Activated CD4-positive, CD25-positive, alpha-beta regulatory T cell treated with anti-CD3 and anti-CD28 coated beads, Interleukin-2, amount 50 U/mL, for 16 hours (primary cell): ENCODE measurements at places on chromosomes 1 and 21.

DNA sequence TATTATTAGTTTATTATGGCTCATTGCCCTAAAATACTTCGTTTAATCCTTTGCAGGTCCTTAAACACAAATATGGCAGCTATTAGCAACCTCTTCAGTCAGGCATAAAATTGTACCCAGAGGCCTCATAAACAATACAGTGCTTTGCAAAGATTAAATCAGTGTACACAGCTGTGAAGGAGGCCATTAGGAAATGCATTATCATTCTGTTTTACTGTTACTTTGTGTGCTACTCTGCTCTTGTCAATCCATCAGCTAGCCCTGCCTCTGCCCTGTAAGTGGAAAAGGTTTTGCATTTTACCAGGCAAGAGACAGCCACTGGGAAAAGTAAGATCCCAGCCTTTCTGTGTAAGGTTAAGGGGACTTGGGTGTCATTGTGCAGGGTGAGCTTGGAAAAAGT is 415.7 kb upstream of the DAB1 start:
- DNase-seq, result no peak

- no peak for DNase-seq
These were observed 21.1 kb downstream of the CLDN8 start for GRCh38 chr21:30194701-30195299.

DNA sequence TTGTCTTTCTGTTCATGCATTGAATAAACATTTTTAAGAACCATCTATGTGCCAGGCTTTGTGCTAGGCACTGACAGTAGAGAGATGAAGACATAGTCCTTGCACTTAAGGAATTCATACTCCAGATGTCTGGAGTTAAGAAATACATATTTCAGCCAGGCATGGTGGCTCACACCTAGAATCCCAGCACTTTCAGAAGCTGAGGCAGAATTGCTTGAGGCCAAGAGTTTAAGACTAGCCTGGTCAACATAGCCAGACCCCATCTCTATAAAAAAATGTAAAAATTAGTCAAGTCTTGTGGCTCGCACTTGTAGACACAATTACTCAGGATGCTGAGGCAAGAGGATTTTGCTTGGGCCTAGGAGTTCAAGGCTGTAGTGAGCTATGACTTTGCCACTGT is 18.6 kb upstream of the YTHDF2 start:
- no peak for DNase-seq

GRCh38 chr1:152495066-152495675 is 15.4 kb upstream of the LCE5A start:
- DNase-seq, result no peak

DNA sequence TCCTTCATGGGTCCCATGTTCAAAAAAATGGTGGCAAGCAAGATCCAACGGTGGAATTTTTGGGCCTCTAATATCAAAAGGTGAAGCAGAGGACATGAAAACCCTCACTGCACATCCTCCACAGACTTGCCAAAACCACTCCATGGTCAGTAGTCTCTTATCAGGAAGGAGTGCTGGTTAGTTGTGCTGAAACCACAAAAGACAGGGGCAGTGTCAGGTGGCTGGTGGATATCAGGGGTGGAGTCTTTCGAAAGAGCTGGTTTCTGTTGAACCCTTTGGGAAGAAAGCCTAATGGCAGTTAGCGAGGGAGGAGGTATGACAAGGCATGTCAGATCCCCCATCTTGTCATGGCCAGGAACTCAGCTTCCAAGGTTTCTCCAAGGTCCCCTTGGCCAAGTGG is 395.9 kb upstream of the CAMK1G start:
- no peak for DNase-seq

DNA sequence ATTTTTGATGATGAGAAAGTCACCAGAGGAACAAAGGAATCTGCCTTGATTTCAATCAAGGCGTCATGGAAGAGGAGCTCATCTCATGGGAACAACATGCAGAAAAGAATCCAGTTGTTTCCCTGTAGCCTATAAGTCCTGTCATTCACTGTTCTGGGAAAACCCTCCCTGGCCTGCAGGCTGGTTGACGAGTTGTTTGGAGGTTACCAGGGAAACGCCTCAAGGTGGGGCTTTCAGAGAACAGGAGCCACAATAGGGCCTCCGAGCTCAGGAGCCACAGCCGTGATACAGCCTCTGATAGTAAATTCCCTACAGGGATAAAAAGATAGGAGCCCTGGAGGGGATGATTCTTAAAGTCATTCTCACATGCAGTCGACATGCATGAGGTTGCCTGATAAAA is 135.2 kb downstream of the PSMG1 start:
- DNase-seq, result no peak

DNA sequence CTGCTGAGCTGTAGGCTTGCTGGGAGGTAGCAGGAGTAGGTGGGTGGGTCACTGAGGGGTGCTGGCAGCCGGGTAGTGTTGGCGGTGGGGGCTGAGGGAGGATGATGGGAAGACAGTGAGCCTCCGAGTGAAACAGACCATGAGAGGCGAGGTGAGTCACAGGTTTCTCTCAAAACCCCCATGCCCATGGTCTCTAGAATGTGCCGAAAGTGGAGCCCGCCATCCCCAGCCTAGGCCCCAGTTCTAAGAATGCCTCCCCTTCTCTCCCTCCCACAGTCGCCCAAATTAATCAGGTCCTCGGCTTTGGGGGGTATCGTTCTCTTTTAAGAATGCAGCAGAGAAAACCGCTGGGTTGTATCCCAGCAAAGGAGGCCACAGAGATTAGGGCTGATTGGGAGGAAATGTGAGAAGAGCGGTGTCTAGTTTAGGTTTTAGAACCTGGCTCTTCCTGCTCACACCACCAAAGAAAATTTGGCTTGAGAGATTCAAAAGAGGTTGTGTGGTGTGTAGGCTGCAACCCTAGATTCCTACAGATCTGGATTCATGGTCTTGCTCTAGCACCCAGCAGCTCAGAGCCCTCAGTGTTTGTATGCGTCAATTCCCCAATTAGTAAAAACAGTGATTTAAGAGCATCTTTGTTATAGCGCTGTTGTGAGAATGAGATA is 27.7 kb upstream of the IL19 start:
- DNase-seq, result no peak

- no peak for DNase-seq
These were observed 1.0 kb upstream of the LRRC38 start for GRCh38 chr1:13514821-13515220.

DNA sequence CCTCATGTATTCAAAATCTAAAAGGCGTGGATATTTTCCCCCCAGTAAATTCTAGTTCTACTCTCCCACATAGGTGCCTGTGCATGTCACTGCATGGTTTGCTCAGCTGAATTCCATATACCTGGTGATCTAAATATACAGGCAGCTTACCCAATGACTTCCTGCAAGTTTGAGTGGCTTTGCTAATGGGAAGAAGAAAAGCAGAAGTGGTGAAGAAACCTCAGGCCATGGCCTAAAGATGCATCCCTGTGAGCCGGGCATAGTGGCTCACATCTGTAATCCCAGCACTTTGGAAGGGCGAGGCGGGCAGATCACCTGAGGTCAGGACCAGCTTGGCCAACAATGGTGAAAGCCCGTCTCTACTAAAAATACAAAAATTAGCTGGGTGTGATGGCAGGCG is 11.5 kb downstream of the SLC44A3 start:
- DNase-seq, result no peak

DNA sequence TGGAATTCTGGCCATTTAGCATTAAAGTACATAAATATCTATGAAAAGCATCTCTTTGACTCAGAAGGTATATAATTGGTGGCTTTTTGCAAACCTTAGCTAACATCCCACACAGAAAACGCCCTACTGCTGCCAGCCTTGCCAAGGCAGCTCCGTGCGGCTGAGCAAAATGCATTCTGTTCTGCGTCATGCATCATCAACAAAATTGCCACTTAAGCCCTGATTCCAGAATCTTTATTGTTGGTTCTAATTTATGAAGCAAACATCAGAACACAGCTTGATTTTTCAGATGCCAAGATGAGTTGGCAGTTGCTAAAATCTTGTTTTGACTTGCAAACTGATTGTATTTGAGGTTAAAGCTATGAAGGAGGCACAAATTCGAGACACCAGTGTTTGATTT is 314.9 kb upstream of the DEPDC1 start:
- no peak for DNase-seq

GRCh38 chr1:46166521-46167462 is 8.1 kb upstream of the TSPAN1 start:
- DNase-seq, result no peak

DNA sequence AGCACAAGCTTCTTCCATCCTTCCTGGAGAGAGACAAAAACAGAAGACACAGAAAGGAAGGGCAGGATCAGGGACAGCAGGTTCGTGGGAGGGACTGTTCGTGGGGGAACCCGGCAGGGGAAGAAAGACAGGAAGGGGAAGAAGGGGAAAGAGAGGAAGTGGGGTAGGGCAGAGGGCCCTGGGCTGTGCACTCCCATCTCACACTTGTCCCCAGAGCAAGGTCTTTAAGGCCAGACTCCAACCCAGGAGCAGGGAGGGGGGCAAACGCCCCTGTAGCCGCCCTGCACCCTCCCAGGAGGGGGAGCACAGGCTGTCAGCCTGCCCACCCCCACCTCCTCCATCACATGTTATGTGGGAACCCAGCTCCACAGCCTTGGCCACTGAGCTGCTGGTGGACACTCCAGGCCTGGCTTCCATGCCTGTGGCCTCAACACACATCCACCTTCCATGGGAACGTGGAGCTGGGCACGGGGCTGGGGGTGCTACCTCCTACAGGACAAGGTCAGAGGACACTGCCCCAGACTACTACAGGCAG is 9.3 kb downstream of the SLC19A1 start:
- DNase-seq, result no peak

DNA sequence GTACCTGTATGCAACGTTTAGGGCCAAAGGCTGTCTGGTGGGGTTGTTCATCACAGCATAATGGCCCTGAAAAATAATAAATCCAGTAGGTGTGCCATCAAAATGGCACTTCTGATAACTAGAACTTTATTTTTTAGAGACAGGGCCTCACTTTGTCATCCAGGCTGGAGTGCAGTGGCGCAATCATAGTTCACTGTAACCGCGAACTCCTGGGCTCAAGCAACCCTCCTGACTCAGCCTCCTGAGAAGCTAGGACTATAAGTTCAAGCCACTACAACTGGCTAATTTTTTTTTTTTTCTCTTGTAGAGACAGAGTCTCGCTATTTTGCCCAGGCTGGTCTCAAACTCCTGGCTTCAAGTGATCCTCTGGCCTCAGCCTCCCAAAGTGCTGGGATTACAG is 4.7 kb downstream of the SNAPIN start:
- DNase-seq, result no peak

GRCh38 chr1:66267201-66267940 is 266.6 kb upstream of the SGIP1 start:
- DNase-seq, result no peak

- DNase-seq, result no peak
These were observed 47.0 kb upstream of the RAP1GAP start for GRCh38 chr1:21716169-21716568.

- DNase-seq, result no peak
These were observed 105.9 kb downstream of the ETS2 start for GRCh38 chr21:38911484-38912101.

DNA sequence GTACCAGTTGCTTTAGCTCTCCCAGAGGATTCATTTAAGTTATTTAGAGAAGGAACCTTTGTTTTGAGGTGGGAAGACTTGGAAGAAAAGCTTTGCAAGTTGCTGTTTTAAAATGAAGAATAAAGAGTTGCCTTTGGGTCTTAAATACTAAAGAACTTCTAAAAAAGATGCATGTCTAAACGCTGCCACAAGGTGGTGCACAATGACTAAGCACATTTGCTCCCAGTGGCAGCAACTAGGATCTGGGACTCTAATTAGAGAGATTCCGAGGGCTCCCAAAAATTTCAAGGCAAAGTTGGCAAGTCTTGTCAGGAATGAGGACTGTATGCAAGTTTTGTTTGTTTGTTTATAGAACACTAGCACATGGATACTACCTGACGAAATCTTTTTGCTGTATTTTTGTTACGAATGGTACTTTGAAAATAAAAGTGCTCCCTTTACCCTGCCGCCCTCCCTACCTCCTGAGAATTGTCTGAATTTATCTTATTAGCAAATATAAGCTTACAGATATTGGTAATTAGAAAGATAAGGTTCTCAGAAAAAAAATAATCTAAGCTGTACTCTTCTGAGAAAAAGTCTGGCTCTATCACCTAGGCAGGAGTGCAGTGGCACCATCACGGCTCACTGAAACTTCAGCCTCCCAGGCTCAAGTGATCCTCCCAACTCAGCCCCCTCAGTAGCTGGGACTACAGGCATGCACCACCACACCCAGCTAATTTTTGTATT is 121.8 kb downstream of the HFM1 start:
- peak; percentile 11 for DNase-seq

DNA sequence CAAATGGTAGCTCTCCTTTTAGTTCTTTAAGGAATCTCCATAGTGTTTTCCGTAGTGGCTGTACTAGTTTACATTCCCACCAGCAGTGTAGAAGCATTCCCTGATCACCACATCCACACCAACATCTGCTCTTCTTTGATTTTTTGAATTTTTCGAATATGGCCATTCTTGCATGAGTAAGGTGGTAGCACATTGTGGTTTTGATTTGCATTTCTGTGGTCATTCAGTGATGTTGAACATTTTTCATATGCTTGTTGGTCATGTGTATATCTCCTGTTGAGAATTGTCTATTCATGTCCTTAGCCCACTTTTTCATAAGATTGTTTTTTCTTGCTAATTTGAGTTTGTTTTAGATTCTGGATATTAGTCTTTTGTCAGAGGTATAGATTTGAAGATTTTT is 84.6 kb upstream of the B3GALT2 start:
- no peak for DNase-seq

DNA sequence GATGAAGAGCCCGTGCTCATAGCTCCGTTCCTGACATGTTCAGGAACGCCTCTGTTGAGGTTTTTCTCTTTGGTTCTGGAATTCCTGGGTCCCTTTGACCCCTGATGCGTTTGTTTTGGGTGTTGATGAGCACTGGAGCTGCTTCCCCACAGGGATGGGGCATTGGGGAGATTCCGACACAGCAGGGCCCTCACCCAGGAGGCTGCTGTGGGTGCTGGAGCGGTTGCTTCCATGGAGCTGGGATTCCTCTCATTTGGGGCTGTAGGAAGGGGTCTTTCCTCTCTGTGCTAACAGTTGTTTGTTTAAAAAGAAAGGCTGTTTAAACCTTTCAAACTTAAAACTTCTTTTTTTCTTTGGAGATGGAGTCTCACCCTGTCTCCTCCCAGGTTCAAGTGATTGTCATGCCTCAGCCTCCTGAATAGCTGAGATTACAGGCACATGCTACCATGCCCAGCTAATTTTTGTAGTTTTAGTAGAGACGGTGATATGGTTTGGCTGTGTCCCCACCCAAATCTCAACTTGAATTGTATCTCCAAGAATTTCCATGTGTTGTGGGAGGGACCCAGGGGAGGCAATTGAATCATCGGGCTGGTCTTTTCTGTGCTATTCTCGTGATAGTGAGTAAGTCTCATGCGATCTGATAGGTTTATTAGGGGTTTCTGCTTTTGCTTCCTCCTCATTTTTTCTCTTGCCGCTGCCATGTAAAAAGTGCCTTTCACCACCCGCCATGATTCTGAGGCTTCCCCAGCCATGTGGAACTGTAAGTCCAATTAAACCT is 48.9 kb downstream of the SKI start:
- DNase-seq, result no peak

DNA sequence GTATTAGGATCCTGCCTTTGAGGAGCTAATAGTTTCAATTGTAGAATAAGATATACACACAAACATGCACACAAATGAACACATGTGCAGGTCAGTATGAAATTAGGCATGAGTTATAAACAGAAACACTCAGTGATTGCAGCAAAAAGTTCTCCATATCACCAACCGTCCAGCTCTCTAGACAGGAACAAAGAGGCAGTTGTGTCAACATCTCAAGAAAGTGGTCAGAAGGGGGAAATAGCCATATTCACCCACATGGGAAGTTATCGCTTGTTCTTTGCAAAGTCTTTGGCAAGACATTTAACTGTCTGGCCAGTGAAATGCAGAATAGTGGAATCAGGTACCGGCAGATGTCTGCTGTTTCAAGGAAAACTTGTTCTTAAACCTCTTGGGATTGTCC is 29.4 kb upstream of the PIGC start:
- DNase-seq, result no peak
